Mucosa of gallbladder (tissue), 1 donor: ENCODE measurements at places on chromosomes 2 and 18.

DNA sequence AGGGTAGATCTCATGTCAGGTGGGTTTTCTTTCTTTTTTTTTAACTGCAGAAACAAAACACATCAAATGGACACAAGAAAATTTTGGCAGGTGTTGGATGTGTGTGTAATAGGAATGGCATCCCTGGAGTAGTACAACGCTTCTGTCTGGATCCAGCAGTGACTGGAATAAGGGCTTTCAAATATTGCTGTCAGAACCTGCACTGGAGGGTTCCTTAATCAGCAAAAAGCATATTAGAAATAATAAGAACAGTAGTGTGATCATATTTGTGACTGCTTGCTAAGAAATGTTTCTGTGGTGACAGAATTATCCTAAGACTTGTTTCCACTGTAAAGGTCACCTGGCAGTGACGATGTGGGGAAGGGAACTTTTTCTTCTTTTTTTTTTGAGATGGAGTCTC lies 30.8 kb downstream of the CREG2 start:
- DNase-seq = no peak

GRCh38 chr2:20666005-20666303 lies 990 bp upstream of the GDF7 start:
- DNase-seq = no peak

- no peak for DNase-seq
Observed at GRCh38 chr2:149587950-149588487, 444 bp upstream of the MMADHC start.

- DNase-seq = no peak
Observed at GRCh38 chr2:109385506-109385905, 228.3 kb downstream of the SEPTIN10 start.

DNA sequence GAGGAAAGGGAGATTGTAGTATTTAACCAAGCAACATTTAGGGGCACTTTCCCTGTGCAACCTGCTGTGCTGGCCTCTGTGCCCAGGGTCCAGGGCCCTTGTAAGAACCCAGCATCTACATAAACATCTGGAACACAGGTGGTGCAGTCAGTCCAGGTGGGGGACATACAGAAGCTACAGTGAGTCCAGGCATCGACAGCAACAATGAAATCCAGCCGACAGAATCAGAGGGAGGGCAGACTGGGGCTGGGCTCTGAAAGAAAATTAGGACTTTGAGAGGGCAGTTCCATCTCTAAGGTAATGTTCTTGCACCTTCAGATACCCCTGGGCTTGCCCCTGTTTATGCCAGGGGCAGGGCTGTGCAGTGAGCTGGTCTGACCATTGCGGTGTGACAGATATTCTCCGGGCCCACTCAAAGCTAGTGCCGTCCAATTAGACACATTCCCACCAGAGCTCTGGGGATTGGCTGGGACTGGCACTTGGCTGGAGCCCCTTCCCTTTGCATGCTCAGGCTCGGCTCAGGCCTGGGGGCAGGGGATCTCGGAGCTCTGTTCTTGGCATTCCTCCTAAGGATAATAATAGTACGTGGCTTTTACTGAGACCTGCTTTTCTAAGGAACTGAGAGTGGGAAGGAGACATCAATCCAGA lies 5.4 kb downstream of the LBH start:
- no peak for DNase-seq
